ENCODE measurements at places on chromosomes 1 and 21. TPM values are rescaled to one million over a fixed set of nuclear protein-coding genes. Genes with fewer than 3 reads are reported as not detected.

- H3K27me3 ChIP-seq = no peaks in the 10 kb centered on the region
- H3K4me3 ChIP-seq = no peak overlapping the region
- no peaks in the 10 kb centered on the region for H3K36me3 ChIP-seq
- H3K27ac ChIP-seq = no peak overlapping the region
- DNase-seq = no peak
These were observed 19.9 kb upstream of the FOXO6 start for GRCh38 chr1:41341365-41341683.

GRCh38 chr1:108199201-108199691 lies 897 bp downstream of the SLC25A24 start:
- H3K27me3 ChIP-seq = no peaks in the 10 kb centered on the region
- peak; percentile 59 for DNase-seq
- no peaks in the 10 kb centered on the region for H3K36me3 ChIP-seq
- peak overlapping the region; percentile 90 for H3K4me3 ChIP-seq

DNA sequence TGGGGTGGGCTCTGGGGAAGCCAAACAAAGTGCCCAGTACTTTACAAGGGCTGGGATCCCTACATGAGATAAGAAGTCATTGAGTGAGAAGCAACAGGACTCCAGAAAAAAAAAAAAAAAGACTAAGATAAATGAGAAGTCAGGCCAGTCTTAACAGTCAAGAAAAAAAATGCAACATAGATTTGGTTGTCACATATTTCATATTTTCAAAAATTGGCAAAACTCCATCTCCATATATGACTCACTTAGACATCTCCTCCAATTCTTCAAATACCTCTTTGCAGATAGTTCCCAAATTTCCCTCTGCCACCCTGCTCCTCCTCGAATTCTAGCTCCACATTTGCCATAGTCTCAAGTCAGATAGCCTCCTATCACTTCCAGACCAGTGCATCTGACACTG lies 20.9 kb upstream of the SIPA1L2 start:
- H3K4me3 ChIP-seq = no peak overlapping the region
- no peaks in the 10 kb centered on the region for H3K27me3 ChIP-seq
- H3K36me3 ChIP-seq = no peaks in the 10 kb centered on the region
- no peak for DNase-seq

The ZYG11A gene
- not detected for total RNA-seq

The CLCA4 gene
- 14.1 TPM for total RNA-seq

DNA sequence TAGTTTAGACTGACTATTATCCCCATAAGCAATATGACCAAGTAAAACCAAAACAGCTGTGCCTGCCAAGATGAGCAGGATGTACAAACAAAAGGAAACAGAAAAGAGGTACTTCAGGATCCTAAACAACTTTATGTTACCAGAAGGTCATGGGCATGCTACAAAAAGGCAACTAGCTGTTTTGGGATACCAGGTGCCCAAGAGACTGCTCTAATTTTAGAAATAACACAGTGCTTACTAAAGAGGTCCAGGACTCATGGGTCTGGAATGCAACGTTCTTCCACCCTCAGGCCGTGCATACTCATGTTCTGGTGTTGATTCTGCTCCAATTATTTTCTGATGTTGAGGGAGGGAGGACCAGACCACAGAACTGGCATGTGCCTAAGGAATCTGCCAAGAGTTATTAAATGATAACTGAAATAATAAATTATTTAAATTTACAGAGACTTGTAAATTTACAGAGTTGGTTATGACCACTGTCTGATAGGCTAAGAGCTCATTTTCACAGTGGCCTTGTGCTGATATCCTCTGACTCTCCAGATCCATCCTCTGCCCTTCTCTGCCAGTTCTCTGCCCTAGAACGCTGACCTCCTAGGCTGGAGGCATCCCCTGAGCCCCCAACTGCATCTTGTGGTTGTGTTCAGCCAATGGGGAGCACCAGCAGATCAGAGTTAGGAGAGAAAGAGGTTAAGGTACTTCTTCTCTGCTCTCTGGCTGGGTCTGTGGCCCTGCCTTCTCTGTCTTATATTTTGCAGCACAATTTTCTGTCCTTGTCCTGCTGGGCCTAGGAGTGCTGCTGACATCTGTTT lies 37.7 kb upstream of the BCL10 start:
- no peaks in the 10 kb centered on the region for H3K27me3 ChIP-seq
- DNase-seq = no peak
- no peaks in the 10 kb centered on the region for H3K36me3 ChIP-seq
- peak overlapping the region; percentile 39 for H3K27ac ChIP-seq

The TMEM200B gene
- total RNA-seq = 2.1 TPM

DNA sequence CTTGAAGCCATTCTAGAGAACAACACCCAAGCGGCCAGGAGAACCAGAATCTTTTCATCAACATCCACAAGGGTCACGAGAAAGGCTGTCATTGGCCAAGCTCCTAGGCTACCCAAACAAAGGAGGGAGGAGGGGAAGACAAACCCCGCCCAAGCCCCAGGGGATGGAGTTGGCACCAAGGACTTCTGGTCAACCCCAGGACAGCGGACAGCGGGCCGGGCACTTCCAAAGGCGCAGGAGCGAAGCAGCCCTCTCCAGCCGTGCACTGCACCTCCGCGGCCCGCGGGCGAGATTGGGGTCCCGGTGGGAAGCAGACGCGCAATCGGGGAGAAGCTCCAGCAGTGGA lies at the start of gene CLIC6:
CLIC6 (plus strand) TSS at position 192 of the 346 bp plus-strand sequence. CDS start 395 bp downstream, outside the sequence.
- DNase-seq = peak; percentile 66
- H3K4me3 ChIP-seq = peak within 1 kb of the TSS; percentile 59
- H3K4me1 ChIP-seq = peaks cover 17% of the 10 kb centered on the region

- DNase-seq = no peak
- no peaks in the 10 kb centered on the region for H3K27me3 ChIP-seq
- no peak overlapping the region for H3K4me3 ChIP-seq
- no peak overlapping the region for H3K27ac ChIP-seq
These were observed 91.1 kb downstream of the HLX start for GRCh38 chr1:220970311-220970710.

The LCE2B gene
- not detected for total RNA-seq

DNA sequence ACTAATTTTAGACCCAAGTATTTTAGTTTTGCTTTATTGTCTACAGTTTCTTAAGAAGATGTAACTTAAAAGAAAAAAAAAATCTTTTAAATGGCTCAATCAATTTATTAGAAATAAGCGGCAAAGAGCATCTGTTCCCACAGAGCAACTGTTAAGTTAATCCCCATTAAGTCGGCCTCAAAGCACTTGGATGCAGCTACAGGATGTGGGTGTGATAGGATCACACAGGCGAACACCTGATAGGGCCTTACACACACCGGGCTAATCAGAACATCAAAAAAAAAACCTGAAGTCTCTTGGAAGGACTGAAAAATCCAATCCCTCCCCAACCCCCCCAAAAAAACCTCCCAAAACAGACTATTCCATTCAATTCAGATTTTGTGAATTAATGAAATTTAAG lies 23.0 kb downstream of the APP start:
- H3K4me3 ChIP-seq = no peak overlapping the region
- no peak overlapping the region for H3K27ac ChIP-seq
- DNase-seq = no peak
- no peaks in the 10 kb centered on the region for H3K27me3 ChIP-seq

The GPR3 gene
- not detected for total RNA-seq

- H3K27me3 ChIP-seq = no peaks in the 10 kb centered on the region
- H3K27ac ChIP-seq = no peak overlapping the region
- H3K36me3 ChIP-seq = no peaks in the 10 kb centered on the region
- no peaks in the 10 kb centered on the region for H3K4me1 ChIP-seq
These were observed 81.3 kb downstream of the TIAM1 start for GRCh38 chr21:31262728-31263127.

The TTC13 gene
- 17.3 TPM for total RNA-seq

The AKR7A3 gene
- total RNA-seq = 484 TPM

DNA sequence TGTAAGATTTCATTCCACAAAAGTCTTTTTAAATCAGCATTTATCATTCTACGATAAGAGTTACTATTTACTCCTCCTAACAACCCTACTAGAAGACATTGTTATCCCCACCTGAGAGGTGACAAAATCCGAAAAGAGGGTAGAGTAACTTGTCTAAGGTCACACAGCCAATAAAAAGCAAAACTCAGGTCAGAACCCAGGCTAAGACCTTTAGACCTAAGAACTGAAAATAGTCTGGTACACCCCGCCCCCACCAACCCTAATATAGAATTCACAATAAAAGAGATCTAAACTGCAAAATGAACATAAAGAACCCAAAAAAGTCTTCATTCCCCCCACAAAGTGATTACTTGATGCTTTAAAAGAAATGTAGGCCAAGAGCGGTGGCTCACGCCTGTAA lies 18.6 kb downstream of the COA7 start:
- H3K27me3 ChIP-seq = no peaks in the 10 kb centered on the region
- no peak overlapping the region for H3K4me3 ChIP-seq
- no peak overlapping the region for H3K27ac ChIP-seq

- DNase-seq = no peak
- no peaks in the 10 kb centered on the region for H3K27me3 ChIP-seq
- H3K36me3 ChIP-seq = peaks cover 77% of the 10 kb centered on the region
- peak overlapping the region; percentile 49 for H3K27ac ChIP-seq
These were observed 18.3 kb downstream of the HYI start for GRCh38 chr1:43435146-43436145.

DNA sequence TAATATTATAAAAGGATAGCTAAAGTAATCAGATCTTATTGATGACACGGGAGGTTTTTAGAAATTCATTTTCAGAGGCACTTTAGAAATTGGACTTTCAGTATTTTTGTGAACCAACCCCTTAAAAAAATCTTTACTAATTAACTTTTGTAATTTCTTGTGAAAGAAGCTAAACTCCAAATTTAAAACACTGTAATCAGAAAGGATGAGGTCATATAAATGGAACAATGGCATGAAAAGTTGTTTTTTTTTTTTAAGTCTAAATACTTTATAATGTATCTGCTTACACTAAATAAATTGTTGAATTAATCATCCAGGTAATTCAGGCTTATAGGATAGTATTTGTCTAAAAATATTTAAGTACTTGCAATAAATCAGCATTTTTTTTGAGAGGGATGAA lies 9.0 kb downstream of the ZBTB18 start:
- no peak overlapping the region for H3K4me3 ChIP-seq
- H3K27me3 ChIP-seq = no peaks in the 10 kb centered on the region

DNA sequence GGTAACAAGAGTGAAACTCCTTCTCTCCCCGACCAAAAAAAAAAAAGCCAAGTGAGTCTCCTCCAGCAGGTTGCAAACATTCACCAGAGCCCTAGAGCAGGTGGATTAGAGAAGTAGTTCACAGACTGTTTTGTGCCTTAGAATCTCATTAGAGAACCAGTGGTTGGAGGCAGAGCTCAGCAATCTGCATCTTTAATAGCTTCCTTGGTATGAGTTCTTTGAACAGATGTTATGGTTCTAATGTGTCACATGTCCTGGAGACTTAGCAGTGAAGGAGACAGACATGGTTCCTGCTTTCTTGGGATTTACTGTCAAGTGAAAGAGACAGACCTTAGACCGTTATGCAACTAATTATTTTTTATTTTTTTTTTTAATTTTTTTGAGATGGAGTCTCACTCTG lies 26.8 kb downstream of the SESN2 start:
- peaks cover 6% of the 10 kb centered on the region for H3K4me1 ChIP-seq
- H3K27ac ChIP-seq = no peak overlapping the region
- no peaks in the 10 kb centered on the region for H3K27me3 ChIP-seq

GRCh38 chr1:66916320-66916719 lies 8.3 kb downstream of the DNAI4 start:
- no peaks in the 10 kb centered on the region for H3K27me3 ChIP-seq
- no peak overlapping the region for H3K27ac ChIP-seq
- no peak for DNase-seq

DNA sequence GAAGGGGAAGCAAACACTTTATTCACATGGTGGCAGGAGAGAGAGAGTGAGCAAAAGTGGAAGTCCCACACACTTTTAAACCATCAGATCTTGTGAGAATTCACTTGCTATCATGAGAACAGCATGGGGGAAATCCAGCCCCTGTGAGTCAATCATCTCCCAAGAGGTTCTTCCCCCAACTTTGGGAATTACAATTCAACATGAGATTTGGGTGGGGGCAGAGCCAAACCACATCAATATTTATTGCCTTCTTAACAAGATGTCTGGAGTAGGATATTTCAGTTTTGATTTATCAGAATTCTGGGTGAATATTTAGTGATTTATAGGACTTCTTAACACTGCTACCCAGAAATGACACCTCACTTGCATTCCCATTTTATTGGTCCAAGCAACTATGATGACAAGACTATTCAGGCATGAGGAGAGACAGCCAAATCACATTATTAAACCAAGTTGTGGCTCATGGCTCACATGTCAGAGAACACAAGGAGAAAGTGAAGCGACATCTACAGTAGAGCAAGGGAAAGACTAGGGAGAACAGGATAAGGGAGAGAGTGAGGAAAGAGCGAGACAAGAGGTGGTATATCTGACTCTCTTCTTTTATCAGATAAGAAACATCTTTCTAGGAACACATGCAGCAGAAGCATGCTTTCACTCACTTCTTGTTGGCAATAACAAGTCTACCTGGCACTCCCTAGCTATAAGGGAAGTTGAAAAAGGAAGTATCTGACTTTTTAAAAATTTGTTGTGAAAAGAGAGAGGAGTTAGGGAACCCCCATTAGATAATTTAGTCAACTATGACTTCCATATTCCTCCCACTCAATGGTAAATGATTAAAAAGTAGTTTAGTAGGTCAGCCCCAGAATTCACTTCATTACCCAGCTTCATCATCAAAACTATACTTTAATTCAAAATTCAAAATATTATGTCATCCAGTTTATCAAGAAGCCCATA lies 36.6 kb upstream of the PTPRC start:
- H3K27me3 ChIP-seq = no peaks in the 10 kb centered on the region
- no peaks in the 10 kb centered on the region for H3K36me3 ChIP-seq
- H3K4me1 ChIP-seq = peaks cover 7% of the 10 kb centered on the region

- no peaks in the 10 kb centered on the region for H3K36me3 ChIP-seq
- no peaks in the 10 kb centered on the region for H3K27me3 ChIP-seq
- no peak overlapping the region for H3K4me3 ChIP-seq
These were observed 12.2 kb downstream of the CELSR2 start for GRCh38 chr1:109261578-109261977.

- peak overlapping the region; percentile 57 for H3K27ac ChIP-seq
- DNase-seq = peak; percentile 62
- H3K4me3 ChIP-seq = no peak overlapping the region
- no peaks in the 10 kb centered on the region for H3K36me3 ChIP-seq
- H3K4me1 ChIP-seq = no peaks in the 10 kb centered on the region
- no peaks in the 10 kb centered on the region for H3K27me3 ChIP-seq
These were observed 86.8 kb downstream of the TEX35 start for GRCh38 chr1:178599745-178600144.

- no peak overlapping the region for H3K27ac ChIP-seq
- no peak overlapping the region for H3K4me3 ChIP-seq
- no peaks in the 10 kb centered on the region for H3K36me3 ChIP-seq
- no peak for DNase-seq
- no peaks in the 10 kb centered on the region for H3K4me1 ChIP-seq
- H3K27me3 ChIP-seq = no peaks in the 10 kb centered on the region
These were observed 21.9 kb downstream of the S100A7 start for GRCh38 chr1:153438599-153438998.

DNA sequence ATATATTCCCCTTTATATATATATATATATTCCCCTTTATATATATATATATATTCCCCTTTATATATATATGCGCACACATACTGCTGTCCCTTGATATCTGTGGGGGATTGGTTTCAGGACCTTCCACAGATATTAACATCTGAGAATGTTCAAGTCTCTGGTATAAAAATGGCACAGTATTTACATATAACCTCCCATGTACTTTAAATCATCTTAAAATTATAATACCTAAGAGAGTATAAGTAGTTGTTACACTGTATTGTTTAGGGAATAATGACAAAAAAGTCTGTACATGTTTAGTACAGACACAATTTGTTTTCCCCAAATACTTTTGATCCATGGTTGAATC lies 45.8 kb downstream of the NR5A2 start:
- no peak overlapping the region for H3K27ac ChIP-seq
- H3K27me3 ChIP-seq = no peaks in the 10 kb centered on the region
- no peaks in the 10 kb centered on the region for H3K36me3 ChIP-seq
- H3K4me3 ChIP-seq = no peak overlapping the region

- H3K4me1 ChIP-seq = peaks cover 18% of the 10 kb centered on the region
- peak overlapping the region; percentile 98 for H3K27ac ChIP-seq
- no peak for DNase-seq
- H3K27me3 ChIP-seq = no peaks in the 10 kb centered on the region
These were observed 1.5 kb downstream of the MORC3 start for GRCh38 chr21:36321325-36322082.

Data from Peyer's patch (tissue), 4 donors.